Left renal pelvis (tissue), 4 donors: ENCODE measurements at places on chromosomes 3 and 15.

GRCh38 chr3:46378426-46378942 lies 7.7 kb downstream of the CCR5 start:
- peak; percentile 10 for DNase-seq

GRCh38 chr3:45870099-45870498 lies 16.2 kb upstream of the CCR9 start:
- DNase-seq, result no peak

DNA sequence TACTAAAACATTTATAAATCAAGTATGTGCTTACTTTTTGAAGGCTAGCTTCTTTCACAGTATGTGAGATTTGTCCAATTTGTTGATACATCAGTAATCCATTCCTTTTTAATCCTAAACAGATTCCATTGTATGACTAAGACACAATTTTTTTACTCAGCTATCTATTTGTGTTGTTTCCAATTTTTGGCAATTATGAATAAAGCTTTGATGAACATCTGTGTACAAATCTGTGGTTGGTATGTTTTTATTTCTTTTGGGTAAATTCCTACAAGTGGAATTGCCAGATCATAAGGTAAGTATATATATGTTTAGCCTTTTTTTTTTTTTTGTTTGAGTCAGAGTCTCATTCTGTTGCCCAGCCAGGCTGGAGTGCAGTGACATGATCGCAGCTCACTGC lies 56.2 kb upstream of the VEPH1 start:
- no peak for DNase-seq

GRCh38 chr3:191387441-191388077 lies 57.2 kb upstream of the UTS2B start:
- DNase-seq, result no peak
